ENCODE measurements at places on chromosomes 7 and 10.

DNA sequence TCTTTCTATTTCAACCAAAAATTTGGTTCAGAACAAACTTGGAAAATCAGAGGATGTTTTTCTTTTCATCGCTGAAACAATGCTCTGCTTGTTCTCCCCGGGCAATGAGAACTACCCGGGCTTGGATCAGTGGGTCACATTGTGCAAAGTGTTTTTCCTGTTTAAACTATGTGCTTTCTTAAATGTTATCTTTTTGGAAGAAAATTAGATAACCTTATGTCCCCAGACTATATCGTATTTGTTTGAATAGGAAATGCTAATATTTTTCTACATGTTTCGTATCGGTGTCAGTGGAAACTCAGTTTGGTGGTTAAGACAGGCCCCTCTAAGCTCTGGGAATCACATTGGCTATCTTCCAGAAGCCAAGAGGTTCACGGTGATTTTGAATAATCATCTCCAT is 319.5 kb upstream of the NFE2L3 start:
- no peak for DNase-seq

GRCh38 chr10:81428456-81429134 is 446.4 kb upstream of the NRG3 start:
- no peak for DNase-seq

- DNase-seq: no peak
Measured at GRCh38 chr10:106158241-106158640, 1006.3 kb downstream of the SORCS1 start.

DNA sequence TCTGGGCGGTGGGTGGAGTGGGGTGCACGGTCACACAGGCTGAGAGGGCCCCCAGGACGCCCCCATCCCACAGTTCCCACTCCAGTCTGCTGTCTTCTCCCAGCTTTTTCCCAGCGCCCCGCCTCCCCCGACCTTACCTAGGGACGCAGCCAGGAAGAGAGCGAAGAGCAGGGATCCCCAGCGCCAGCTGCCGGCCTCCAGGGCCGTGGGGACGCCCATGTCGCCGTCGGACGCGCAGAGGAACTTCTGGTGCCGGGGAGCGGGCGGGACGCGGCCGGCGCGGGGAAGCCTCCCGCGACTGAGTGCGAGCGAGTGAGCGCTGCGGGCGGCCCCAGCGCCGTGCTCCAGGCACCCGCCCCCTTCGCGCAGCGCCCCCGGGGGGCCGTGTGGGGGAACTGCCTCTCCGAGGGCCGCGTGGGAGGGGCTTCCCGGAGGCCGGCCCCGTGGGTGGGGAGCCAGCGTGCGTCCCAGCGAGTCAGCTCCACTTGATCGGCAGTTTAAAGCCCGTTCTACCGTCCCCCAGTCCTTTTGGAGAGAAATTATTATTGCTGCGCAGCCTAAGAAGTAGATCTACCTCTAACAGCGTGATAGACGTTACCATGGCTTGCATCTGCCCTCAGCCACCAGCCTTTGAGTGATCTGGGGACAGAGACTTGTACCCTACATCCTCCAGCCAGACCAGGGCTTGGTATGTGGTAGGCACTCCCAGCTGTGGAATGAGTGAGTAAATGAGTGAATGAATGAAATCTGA is at the start of gene VSIR:
Gene VSIR, minus strand, starts transcription at position 300 of the 751 bp plus-strand sequence. Its CDS starts 81 bp downstream, at position 219.
- DNase-seq: peak; percentile 75

GRCh38 chr7:94049615-94050014 is 45.5 kb upstream of the BET1 start:
- DNase-seq: no peak

- no peak for DNase-seq
Measured at GRCh38 chr7:121510302-121510701, 114.2 kb upstream of the FAM3C start.

DNA sequence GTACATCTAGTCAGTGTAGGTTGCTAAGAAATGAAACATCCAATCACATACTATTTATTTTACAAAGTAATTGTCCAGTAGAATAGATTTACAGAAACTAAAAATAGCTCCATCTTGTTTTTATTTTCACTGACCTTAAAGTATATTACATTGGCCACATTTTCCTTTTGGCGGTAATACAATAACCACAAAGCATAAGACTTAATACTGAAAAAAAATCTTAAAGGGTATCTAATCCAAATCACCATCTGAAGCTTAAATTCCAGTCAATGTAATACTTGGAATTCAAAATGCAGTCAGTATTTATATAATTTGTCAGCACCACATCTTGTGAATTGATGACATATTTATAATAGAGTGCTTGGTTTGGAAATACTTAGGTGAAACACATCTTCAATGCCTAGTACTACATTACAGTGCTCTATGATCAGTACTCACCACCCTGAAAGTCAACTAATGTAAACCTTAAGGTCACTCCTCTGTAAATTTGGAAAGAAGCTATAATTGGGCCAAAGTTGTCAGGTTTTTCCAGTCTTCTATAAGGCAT is 8.9 kb downstream of the ANKMY2 start:
- DNase-seq: peak; percentile 92

- DNase-seq: peak; percentile 71
Measured at GRCh38 chr10:101031796-101032636, 982 bp downstream of the SFXN3 start.

GRCh38 chr7:131557652-131558385 is 1.4 kb upstream of the PODXL start:
- peak; percentile 38 for DNase-seq

DNA sequence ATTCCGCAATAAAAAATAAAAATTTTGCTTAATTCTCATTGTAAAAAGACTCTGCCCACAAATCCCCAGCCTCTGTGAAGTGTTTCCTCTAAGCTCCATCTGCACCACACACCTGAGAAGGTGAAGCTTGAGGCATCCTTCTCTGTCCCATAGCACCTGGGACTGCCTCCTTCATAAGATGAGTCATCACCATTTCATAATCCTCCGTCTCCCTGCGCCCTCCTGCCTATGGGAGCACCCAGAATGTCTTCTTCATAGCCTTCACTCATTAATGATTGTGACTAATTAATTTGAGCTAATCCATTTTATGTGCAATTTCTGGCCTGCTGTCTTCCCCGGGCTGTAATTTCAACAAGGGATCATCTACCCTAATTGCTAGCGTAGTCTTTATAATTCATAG is 90.3 kb downstream of the WDR11 start:
- no peak for DNase-seq

GRCh38 chr10:128896116-128896795 is 570.8 kb upstream of the MGMT start:
- no peak for DNase-seq

GRCh38 chr7:112784603-112785002 is 5.6 kb downstream of the TMEM168 start:
- no peak for DNase-seq

DNA sequence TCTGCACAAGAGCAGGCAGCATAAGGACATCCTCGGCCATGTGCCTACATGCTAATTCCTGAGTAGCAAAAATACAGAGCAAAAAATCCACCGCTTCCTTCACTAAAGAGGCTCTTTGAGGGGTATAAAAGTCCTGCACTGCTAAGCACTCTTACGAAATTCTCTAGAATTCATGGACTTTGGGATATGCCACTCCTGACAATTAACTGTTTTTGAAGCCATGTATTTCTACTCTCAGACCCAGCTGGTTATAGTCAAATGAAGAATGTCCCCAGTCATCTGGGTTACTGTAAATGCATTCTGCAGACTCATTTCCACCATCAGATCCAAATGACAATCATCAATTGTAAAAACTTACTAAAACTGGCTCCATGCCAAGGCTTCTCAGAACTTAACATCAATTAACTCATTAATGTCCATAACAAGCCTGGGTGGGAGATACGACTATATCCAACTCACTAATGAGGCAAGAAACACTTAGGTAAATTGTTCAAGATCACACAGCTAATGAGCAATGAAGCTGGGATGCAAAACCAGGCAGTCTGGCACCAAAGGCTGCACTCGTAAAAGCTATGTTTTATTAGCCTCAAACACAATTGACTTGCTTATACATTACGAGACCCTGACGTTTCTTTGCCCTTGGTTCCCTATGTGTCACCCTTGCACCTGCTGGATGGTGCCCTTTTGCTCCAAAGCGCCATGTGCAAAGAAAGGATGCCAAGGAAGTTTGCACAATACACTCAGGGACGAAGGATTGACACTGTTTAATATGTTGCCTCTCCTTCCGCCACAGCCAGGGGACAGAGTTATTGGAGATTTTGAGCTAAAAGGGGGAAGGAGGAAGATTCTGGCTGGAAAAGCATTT is 250.4 kb downstream of the ELMO1 start:
- no peak for DNase-seq

DNA sequence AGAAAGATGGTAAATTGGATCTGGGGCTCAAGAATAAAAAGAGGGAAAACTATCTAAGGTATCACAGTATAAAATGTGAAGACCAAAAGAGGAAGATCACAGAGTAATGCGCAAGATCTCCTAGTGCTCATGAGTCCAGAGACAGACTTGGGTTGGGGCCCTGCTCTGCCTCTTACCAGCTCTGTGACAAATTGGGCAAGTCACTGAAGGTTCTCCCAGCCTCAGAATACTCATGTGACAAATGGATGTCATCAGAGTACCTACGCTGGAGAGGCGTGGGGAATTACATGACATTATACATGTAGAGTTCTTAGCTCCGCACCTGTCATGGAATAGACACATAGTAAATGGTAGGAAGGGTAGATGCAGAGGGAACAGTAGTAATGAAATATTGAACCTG is 124.4 kb downstream of the DOCK4 start:
- no peak for DNase-seq

DNA sequence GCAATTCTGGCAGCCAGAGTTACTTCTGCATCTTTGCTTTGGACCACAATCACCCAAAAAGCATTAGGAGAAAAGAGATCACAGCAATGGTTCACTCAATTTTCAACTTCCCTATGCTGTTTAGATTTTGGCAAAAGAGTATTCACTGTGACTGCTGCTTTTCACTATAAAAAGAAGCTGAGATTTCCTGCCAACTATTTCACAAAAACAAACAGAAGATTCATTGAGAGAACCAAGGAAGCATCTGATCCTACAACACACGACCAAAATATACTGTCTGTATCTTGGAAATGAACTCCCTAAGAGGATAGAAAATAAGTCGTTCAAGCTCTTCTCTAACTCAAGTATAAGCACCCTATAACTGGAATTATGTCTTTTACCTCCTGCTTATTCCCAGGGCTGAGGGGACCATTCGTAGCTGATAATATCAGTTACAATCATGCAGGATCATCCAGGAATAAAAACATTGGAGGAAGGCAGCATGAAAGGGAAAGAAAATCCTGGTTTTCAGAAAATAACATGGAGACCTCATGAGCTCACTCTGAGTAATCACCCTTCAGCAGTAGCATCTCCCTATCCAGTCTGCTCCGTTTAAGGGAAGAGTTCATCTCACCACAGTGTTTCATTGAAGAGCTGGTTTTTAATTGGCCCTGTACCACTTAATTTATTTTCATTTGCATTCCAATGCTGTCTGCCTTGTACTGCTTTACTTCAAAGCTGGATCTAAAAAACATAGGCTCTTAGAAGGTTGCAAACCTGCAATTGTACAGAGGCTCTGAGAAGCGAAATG is 256.2 kb downstream of the PAXIP1 start:
- DNase-seq: no peak

GRCh38 chr7:79434098-79434497 is 19.4 kb downstream of the MAGI2 start:
- peak; percentile 80 for DNase-seq

- no peak for DNase-seq
Measured at GRCh38 chr7:39678930-39679709, 55.7 kb downstream of the RALA start.

DNA sequence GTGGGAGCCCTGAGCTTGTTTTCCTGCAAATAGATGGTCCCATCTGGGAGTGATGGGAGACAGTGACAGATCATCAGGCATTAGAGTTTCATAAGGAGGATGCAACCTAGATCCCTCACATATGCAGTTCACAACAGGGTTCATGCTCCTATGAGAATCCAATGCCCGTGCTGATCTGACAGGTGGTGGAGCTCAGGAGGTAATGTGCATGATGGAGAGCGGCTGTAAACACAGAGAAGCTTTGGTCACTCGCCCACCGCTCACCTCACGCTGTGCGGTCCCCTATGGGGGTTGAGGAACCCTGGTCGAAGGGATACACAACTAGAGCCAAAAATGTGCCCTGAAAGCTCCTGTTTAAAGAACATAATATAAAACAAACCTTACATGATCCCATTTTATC is 88.5 kb upstream of the CREB5 start:
- no peak for DNase-seq

DNA sequence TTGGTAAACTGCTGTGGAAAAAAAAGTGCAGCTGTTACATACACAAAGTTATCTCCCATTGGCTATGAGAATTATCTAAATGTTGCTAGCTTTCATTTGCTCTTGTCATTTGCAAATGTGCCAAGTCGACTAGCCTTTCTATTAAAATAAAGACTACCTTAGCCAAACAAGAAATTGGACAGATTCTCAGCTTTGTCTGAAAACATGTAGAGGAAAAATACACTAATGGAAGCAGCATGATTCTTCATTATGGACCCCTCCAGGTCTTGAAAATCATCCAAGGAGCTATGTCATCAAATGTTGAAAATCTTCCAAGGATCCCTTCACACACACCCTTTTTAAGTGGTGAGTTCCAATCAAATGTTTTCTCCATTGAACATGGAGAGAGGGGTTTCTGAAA is 237.7 kb downstream of the ETV1 start:
- no peak for DNase-seq

DNA sequence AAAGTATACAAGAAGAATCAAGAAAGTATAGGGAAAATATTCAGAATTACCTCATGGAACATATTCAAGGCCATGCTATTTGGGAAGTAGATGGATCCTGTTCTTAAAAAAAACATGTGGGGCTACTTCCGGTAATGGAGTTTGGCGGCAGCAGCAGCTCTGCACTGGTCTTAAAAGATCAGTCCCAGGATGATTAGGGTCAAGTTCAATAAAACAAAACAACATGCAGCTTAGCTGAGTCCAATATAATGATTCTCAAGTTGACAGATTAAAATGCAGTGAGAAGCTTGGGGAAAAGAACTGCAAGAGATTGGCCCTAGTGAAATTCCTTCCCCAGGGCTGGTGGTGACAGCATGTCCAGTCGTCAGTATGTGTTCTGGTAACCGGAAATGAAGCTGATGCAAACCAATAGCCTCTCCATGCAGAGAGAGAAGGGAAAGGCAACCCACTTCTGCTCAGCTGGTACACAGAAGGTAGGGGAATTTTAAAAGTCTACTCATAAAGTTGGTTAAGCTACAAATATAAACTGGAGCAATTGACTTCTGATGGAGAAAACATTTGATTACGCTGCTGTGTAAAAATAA is 305.1 kb upstream of the IMMP2L start:
- no peak for DNase-seq

- DNase-seq: no peak
Measured at GRCh38 chr7:114941692-114942091, 19.8 kb downstream of the MDFIC start.

DNA sequence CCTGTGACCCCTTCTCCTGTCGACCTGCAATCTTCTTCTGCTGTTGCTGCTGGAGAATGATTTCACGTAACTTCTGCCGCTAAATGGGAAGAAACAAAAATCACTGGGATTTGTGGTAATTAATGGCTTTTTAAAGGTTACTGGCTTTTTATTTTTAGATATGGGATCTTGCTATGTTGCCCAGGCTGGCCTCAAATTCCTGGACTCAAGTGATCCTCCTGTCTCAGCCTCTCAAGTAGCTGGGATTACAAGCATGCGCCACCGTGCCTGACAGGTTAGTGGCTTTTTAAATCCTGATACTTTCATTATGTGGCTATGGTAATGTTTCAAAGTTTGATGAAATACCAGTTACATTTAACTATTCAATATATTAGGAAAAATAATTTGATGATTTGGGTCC is 154.6 kb downstream of the GALNT11 start:
- no peak for DNase-seq

Data from AG10803 (cell line).